KG1 (cell line): ENCODE measurements at places on chromosomes 11 and 22.
A peak's percentile ranks its signal among the peaks of the same experiment; 100 is the strongest.

GRCh38 chr11:115242982-115243381, 261.2 kb downstream of the CADM1 start:
- DNase-seq = no peak

GRCh38 chr11:18527512-18527911, 770 bp upstream of the TSG101 start:
- DNase-seq = peak; percentile 12

DNA sequence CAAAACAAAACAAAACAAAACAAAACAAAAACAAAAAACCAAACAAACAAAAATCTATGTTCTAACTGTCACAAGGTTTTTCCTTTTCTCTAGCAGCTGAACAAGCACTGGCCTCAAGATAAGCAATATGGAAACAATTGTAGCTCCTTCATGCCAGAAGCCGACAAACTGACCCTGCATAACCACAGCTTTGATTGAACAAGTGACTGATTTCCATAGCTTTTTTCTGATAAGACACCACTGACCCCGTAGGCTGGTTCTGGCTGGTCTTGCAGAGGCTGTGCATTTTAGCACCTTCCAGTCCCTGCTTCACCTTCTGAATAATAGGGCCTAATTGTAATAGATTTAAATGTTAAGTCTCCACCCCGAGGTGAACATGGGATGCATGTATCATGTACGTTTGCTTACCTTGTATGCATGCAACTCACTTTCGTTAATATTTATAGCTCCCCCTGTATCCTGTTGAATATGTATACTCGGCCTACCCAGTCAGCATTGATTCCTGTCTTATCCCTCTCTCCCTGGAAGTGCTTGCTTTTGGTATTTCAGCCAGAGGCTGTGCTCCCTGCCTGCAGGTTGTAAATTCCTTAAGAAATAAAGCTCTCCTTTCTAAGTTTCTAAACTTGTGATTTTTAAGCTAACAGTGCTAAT, 49.6 kb downstream of the CNTF start:
- DNase-seq = no peak

- no peak for DNase-seq
Observed at GRCh38 chr22:36363349-36363981, 24.3 kb downstream of the MYH9 start.

- DNase-seq = no peak
Observed at GRCh38 chr11:60924906-60925853, 920 bp downstream of the TMEM132A start.

- DNase-seq = no peak
Observed at GRCh38 chr11:94576306-94576705, 9.1 kb downstream of the PIWIL4 start.

DNA sequence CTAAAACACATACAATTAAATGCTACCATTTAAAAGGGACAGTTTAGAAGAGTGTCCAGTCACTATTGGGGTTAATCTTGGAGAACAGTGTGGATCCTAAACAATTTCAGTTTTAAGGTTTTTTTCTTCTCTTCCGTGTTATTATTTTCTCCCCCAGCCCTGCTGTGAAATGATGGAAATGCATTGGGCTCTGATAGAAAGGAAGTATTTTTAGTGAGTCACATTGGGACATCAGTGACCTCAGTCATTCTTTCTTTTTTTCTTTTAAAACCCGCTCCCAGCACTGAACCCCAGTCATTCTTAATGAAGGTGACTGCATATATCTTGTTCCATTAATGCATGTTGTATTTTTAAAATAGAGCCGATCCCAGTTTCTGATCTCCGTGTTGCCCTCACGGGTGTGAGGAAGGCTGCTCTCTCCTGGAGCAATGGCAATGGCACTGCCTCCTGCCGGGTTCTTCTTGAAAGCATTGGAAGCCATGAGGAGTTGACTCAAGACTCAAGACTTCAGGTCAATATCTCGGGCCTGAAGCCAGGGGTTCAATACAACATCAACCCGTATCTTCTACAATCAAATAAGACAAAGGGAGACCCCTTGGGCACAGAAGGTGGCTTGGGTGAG, 93.2 kb upstream of the OR4B1 start:
- no peak for DNase-seq
